Muscle of leg (tissue), 16 donors: ENCODE measurements at places on chromosomes 11 and 22. TPM values are rescaled to one million over a fixed set of nuclear protein-coding genes. Genes with fewer than 3 reads are reported as not detected.

ZNF215 gene
- total RNA-seq: 0.89 TPM

GGTLC2 gene
- not detected for total RNA-seq

KCNQ1OT1 gene
- total RNA-seq: 10.8 TPM

MS4A12 gene
- not detected for total RNA-seq

OPCML gene
- total RNA-seq: 0.62 TPM

MLC1 gene
- total RNA-seq: 0.31 TPM

AHNAK gene
- 378 TPM for total RNA-seq

MRPL11 gene
- total RNA-seq: 59.0 TPM

PUS3 gene
- 11.0 TPM for total RNA-seq

PHF5A gene
- total RNA-seq: 43.0 TPM

ZP1 gene
- total RNA-seq: not detected

SLC25A18 gene
- total RNA-seq: 0.53 TPM

CRYAB gene
- 226 TPM for total RNA-seq

C22orf31 gene
- total RNA-seq: 2.1 TPM

OR10A6 gene
- not detected for total RNA-seq

ZDHHC8 gene
- total RNA-seq: 13.7 TPM

GRK3 gene
- 9.0 TPM for total RNA-seq

ANKK1 gene
- 0.09 TPM for total RNA-seq

PANX3 gene
- 0.04 TPM for total RNA-seq

LRRC4C gene
- 2.3 TPM for total RNA-seq

P2RY2 gene
- total RNA-seq: 0.84 TPM

PRR5L gene
- 8.8 TPM for total RNA-seq

HORMAD2 gene
- total RNA-seq: not detected

OR51B6 gene
- total RNA-seq: not detected

ACRV1 gene
- not detected for total RNA-seq

HOATZ gene
- not detected for total RNA-seq

PLA2G3 gene
- total RNA-seq: not detected

SCUBE2 gene
- 34.8 TPM for total RNA-seq

MPZL3 gene
- 0.53 TPM for total RNA-seq

AMBRA1 gene
- total RNA-seq: 15.8 TPM
